Stimulated activated CD4-positive, alpha-beta T cell treated with anti-CD3 and anti-CD28 coated beads, Interleukin-1b, Interleukin-23, amount 100 ng/mL, for 48 hours (primary cell): ENCODE measurements at places on chromosomes 6 and 20.

- DNase-seq = no peak
Measured at GRCh38 chr6:101397199-101397598, 3.7 kb downstream of the GRIK2 start.

DNA sequence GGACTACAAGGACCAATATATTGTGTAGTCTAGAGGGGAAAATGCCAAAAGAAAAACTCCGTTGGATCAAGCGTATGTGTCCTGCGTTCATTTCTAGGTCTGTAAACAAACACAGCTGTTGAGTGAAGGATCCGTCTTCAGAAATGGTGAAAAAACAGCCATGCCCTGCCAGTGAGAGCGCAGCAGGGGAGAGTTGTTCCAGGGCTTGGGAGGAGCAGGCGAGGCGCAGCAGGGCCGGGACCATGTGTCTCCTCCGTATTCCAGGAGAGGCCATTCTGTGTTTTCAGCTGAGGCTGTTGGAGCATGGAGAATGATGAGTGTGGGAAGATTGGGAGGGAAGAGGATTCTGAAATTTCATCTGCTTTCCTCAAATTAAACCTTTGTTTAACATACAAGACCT lies 38.0 kb downstream of the BMP6 start:
- DNase-seq = no peak

DNA sequence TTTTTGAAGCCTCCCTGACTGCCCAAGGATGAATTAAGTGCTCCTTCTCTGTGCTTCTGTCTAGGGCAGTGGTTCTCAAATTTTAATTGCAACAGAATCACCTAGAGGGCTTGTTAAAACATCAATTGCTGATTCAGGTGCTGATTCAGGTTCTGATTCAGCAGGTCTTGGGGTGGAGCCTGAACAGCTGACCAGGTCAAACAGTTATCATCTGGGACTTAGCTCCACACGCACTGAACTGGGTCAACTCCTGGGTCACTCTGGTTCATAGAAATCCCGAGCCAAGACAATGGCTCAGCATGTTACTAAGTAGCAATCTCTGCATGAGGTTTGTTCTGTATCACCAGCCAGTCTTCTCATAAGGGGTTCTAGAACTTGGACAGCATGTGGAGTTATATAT lies 192.3 kb downstream of the GJA1 start:
- DNase-seq = no peak

DNA sequence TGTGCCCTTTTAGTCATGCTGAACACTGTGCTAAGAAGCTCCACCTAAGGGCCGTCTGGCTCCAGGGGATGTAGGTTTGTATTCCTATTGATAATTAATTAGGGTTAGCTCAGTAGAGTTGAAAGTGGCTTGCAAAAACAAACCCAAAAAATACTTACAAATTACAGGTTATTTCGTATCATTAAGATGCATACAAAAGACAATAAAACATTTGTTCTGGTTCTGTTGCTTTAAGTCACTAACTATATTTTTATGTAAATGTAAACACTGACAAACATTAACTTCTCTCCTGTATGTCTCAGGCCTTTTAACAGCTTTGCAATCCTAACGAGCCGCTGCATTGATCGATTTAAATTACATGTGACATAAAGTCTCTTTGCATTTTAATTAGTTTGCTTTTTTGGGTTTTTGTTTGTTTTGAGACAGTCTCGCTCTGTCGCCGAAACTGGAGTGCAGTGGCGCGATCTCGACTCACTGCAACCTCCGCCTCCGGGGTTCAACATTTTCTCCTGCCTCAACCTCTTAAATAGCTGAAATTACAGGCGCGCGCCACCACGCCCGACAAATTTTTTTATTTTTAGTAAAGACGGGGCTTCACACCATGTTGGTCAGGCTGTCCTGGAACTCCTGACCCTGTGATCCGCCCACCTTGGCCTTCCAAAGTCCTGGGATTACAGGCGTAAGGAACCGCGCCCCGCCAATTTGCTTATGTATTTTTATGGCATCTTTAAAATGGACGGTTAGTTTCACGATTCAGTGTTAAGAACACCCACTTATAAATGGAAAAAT lies 110.9 kb downstream of the HFE start:
- DNase-seq = peak; percentile 74
